Stimulated activated CD4-positive, alpha-beta T cell treated with anti-CD3 and anti-CD28 coated beads, Interleukin-2, amount 100 ng/mL, for 48 hours (primary cell): ENCODE measurements at places on chromosomes 5 and 9.

- DNase-seq = no peak
Measured at GRCh38 chr9:129231022-129231739, 53.1 kb upstream of the IER5L start.

- no peak for DNase-seq
Measured at GRCh38 chr5:51159164-51159563, 224.1 kb upstream of the ISL1 start.

GRCh38 chr5:74433896-74434829 lies 206.4 kb downstream of the ENC1 start:
- DNase-seq = no peak

DNA sequence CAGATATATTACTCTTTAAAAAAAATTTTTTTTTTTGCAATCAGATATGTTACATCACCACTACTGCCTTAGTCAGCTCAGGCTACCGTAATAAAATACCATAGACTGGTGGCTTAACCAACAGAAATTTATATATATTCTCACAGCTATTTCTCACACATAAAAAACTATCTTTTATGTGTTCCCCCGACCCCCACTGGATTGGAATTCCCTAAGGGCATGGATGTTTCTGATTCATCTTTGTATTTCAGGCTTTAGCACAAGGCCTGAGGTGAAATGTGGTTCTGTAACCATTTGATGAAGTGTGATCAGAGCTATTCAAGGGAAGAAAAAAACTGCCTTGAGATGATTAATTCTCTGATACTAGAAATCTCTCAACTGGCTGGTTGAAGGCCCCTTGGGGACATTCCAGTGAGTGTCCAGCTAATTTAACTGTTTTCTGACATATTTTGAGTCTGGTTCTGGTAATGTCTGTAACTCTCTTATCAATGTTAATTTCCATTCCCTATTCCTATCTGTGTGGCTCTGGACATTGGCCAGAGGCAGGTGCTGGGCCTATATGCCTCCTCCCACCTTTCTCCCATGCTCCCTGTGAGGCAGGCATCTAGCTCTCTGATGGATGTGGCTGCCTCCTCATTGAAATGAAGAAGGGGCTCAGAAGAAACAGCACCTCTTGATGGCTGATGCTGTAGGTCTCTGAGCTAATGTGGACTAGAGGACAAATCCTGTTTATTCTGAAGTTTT lies 2.5 kb downstream of the CD14 start:
- no peak for DNase-seq

DNA sequence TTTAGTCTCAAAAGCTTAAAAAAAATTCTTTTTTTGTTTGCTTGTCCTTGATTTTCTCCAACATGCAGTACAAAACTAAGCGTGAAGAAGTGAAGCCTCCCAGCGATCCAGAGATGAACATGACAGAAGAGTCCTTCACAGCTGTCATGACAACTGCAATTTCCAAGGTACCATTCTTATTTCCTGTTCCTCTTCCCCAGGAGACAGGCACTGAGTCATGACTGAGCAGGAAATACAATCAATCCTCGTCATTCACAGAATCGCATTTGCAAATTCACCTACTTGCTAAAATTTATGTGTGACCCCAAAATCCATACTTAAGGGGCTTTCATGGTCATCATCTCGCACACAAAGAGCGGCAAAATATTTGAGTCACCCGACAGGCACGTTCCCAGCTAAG lies 77.3 kb downstream of the SLC1A1 start:
- DNase-seq = no peak

DNA sequence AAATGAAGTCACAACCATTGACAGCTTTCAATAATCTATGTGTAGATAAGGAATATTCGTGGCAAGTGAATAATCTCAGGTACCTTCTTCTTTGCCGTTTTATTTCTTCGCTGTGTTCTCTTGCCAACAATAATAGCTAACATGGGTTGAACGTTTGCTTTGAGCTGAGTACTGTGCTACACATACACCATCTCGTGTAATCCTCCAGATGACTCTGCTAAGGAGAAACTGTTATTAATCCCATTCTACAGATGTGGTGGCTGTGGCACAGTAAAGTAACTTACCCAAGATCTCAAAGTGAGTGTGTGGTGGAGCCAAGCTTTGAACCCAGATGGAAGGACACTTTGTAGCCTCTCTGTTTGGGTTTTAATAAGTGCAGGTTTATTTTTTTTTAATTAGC lies 179.7 kb downstream of the C9orf152 start:
- DNase-seq = no peak

DNA sequence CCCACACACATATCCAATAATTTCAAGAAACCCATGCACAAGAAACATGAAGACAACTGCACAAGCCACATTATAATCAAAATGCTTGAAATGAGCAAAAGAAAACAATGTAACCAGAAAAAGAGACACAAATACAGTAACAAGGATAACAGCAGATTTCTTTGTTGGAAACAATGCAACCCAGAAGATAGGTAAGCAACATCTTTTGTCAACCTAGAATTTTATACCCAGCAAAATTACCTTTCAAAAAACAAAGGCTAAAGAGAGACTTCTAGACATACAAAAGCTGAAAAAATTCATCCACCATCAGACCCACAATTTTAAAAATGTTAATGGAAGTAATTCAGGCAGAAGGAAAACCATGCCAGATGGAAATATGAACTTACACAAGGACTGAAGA lies 5.0 kb upstream of the COL23A1 start:
- no peak for DNase-seq

DNA sequence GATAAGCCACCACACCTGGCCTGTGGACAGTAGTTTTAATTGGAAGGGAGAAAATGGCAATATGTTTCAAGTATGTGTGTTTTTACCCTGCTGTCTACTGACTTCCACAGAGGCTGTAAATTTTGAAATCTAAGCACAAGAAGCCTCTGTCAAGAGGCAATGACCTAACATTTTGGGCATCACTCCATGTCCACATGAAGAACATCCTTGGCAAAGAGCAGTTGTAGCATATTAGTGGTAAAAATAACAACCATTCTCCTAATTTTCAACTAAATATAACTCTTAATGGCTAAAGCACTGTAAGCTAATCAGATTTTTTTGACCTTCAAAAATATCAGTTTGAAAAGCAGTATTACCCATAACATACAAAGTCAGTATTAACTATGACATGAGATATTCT lies 100.3 kb upstream of the APC start:
- DNase-seq = no peak

GRCh38 chr9:84304166-84304565 lies 36.4 kb downstream of the SLC28A3 start:
- DNase-seq = no peak

- no peak for DNase-seq
Measured at GRCh38 chr9:134623258-134624066, 18.1 kb upstream of the COL5A1 start.

- DNase-seq = no peak
Measured at GRCh38 chr9:134641990-134642384, 384 bp downstream of the COL5A1 start.
